ENCODE measurements at places on chromosomes 7 and 10.

GRCh38 chr7:75967487-75967997 is 26.9 kb downstream of the TMEM120A start:
- no peak for DNase-seq

DNA sequence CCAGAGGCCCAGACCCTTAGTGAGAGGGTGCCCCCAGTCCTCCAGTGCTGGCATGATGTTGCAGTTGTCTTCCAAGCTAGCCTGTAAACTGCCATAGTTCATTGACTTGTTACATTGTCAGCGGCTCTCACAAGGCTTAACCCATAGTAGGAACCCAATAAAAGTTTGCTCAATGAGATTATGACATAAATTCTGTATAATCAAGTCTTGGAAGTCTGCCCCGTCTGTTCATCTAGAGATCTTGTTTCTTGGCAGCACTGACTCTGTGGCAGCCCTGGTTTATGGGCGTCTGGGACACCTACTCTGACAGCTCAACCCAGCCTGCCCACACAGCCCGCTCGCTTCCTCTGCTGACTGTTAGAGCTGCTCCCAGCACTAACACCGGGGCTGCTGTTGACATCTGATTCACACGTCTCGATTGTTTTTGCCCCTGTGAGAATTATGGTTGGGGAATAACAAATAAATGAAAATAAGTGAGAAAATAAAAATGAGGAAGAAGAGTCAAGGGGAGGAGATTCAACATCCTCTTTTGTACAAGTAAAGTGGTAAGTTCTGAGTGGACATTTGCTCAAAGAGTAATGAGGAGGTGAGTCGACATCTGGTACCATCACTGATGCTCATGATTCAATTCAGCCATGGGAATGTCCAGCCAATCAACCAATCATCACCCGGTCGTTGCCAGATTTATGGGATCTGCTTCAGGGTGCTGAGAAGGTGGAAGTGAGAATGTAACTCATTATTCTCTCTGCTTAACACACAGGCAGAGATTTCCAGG is 160.8 kb downstream of the SPAG6 start:
- DNase-seq = peak; percentile 45

- no peak for DNase-seq
Observed at GRCh38 chr7:5320802-5321396, 38.2 kb downstream of the SLC29A4 start.

- no peak for DNase-seq
Observed at GRCh38 chr10:19049567-19049966, 966 bp downstream of the MALRD1 start.

GRCh38 chr10:58981846-58982245 is 194.6 kb upstream of the PHYHIPL start:
- DNase-seq = no peak

DNA sequence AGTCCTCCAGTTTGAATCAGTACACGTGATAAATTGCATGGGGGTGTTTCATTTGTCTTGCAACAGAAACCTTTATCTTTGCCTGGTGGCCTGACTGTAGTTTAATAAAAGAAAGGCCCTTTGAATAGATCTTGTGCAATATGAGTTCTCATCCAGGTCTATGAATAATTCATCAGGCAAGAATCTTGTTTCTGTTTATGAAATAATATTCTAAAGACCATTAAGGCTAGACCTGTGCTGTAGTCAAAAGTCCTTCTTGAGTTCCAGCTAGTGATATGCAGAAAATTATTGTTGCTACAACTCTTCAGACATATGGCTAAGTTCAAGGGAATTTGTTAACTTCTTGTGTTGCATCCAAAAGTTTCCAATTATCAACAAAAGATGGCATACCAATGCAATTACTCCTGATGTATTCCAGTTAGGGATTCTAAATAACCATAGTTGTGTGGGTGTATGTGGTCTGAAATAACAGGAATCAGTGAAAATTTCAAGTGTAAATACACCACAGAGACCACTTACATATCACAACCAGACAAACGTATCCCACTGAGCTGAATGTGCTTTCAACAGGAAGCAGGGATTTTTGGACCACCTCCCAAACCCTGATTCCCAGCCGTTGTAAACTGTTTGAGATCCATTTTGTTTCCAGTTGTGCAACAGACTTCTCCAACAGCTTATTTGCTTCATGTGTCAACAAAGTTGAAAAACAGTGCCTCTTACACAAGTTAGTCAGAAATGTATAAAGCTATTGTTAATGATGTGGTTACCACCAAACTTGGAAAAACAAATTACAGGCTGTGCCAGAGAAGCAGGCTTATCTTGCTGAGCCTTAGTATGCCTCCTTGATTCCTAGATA is 54.7 kb upstream of the BICC1 start:
- no peak for DNase-seq

DNA sequence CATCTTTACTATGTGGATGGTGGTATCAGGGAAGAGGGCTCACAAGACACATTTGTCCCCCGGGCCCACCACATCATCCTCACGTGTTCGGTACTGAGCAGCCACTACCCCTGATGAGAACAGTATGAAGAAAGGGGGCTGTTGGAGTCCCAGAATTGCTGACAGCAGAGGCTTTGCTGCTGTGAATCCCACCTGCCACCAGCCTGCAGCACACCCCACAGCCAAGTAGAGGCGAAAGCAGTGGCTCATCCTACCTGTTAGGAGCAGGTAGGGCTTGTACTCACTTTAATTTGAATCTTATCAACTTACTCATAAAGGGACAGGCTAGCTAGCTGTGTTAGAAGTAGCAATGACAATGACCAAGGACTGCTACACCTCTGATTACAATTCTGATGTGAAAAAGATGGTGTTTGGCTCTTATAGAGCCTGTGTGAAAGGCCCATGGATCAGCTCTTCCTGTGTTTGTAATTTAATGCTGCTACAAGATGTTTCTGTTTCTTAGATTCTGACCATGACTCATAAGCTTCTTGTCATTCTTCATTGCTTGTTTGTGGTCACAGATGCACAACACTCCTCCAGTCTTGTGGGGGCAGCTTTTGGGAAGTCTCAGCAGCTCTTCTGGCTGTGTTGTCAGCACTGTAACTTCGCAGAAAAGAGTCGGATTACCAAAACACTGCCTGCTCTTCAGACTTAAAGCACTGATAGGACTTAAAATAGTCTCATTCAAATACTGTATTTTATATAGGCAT is 9.1 kb upstream of the CSGALNACT2 start:
- DNase-seq = peak; percentile 18

DNA sequence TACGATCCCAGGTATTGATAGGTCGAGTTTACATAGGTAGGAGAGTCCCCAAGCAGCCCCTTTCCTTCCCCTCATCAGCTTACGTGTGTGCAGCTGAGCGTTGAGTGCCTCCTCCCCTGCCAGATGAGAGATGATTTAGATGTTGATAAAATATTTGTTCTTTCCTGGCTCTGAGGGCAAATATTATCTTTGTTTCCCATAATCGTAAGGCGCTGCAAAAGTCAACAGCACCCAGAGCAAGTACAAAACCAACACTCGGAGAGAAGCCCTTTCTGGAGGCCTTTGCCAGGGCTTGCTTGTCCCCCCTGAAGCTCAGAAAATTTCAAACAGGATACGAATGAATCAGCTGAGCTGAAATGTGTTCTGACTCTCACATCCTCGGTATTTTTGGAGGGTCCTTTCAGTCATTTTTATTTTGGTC is 683.2 kb downstream of the LRMDA start:
- DNase-seq = no peak

DNA sequence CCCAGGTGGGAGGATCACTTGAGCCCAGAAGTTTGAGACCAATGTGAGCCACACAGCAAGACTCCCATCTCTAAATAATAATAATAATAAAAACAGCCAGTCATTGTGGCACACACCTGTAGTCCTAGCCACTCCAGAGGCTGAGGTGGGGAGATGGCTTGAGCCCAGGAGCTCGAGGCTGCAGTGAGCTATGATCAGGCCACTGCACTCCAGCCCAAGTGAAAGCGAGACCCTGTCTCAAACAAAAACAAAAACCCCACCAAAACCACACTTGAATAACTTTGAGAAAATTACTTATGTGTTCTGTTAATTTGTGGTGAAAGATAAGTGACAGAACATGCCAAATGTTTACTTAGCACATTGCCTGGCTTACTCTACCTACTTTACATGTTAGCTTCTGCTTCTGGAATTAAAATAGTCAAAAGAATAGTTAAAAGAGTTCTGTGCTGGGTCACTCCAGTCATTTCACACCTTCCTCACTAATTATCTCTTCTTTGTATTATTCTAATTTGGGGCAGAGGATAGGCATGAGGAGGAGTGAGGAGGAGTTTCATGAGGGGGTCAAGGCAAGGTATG is 9.8 kb downstream of the TMEM60 start:
- DNase-seq = no peak

DNA sequence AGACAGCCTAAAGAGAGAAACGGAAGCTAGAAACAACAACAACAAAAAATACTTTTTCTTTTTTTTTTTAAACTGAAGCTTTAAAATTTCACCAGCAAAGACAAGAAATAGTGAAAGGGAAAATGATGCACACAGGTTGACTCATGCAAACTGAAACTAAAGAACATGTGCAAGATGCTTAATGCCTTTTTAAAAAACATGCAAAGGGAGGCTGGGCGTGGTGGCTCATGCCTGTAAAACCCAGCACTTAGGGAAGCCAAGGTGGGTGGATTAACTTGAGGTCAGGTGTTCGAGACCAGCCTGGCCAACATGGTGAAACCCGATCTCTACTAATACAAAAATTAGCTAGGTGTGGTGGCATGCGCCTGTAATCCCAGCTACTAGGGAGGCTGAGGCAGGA is 15.1 kb upstream of the CUBN start:
- no peak for DNase-seq

- DNase-seq = no peak
Observed at GRCh38 chr7:13454916-13455592, 534.4 kb downstream of the ETV1 start.

GRCh38 chr10:102410429-102411073 is 8.0 kb downstream of the PSD start:
- no peak for DNase-seq

GRCh38 chr10:6402349-6402709 is 177.7 kb downstream of the PRKCQ start:
- no peak for DNase-seq

- DNase-seq = no peak
Observed at GRCh38 chr10:111211706-111212105, 134.9 kb downstream of the ADRA2A start.

- no peak for DNase-seq
Observed at GRCh38 chr10:110423650-110424049, 74.1 kb upstream of the DUSP5 start.

Measured in KG1 (cell line).